Hematopoietic multipotent progenitor cell treated with erythropoietin and hydrocortisone succinate and interleukin-3 and kit ligand, for 15 days (in vitro differentiated cells): ENCODE measurements at places on chromosomes 2 and 18.

DNA sequence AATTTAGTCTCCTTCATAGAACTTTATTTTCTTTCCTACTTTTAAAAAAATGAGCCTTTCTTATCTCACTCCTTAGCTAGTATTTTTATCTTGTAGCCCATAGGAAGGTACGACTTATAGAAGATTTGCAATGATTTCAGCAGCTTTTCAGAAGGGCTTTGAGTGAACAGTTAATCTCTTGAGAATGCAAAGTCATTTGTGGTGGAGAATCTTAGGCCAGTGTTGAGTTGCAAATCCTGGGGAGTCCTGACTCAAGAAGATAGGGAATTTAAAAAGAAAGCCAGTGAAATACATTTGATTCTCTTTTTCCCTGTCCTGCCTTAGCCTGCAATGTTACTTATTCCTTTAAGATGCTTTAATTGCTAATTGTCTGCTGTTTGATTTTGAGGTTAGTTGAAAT lies 33.6 kb downstream of the LYPD6 start:
- no peak for DNase-seq

- no peak for DNase-seq
Measured at GRCh38 chr2:220153118-220153517, 525.7 kb downstream of the SLC4A3 start.

DNA sequence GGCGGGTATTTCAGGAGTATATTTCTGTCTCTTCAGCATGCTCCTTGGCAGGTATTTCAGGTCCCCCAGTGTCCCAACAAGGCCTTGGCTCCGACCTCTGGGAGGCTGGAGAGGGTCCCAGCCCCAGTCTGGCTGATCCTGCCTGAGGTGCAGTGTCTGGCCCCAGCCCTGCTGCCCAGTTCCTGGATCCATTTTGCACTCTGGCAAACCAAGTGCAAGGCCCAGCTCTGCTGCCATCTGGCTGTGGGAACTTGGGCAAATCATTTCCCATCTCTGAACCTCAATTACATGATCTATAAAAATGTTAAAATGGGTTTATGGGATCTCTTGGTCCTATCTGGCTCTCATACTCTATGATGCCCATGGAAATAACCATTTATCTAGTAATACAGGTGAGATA lies 63.6 kb downstream of the ZBTB7C start:
- no peak for DNase-seq

- no peak for DNase-seq
Measured at GRCh38 chr2:53202063-53202462, 565.5 kb upstream of the CHAC2 start.

GRCh38 chr2:47719099-47719498 lies 63.8 kb upstream of the MSH6 start:
- DNase-seq = no peak
